ENCODE measurements at places on chromosomes 1 and 21. TPM values are rescaled to one million over a fixed set of nuclear protein-coding genes. Genes with fewer than 3 reads are reported as not detected.

- no peak for DNase-seq
- no peak overlapping the region for H3K27ac ChIP-seq
- H3K27me3 ChIP-seq = no peaks in the 10 kb centered on the region
- H3K4me1 ChIP-seq = peaks cover 22% of the 10 kb centered on the region
- no peaks in the 10 kb centered on the region for H3K36me3 ChIP-seq
Observed at GRCh38 chr1:82486468-82486867, 685.7 kb downstream of the ADGRL2 start.

DNA sequence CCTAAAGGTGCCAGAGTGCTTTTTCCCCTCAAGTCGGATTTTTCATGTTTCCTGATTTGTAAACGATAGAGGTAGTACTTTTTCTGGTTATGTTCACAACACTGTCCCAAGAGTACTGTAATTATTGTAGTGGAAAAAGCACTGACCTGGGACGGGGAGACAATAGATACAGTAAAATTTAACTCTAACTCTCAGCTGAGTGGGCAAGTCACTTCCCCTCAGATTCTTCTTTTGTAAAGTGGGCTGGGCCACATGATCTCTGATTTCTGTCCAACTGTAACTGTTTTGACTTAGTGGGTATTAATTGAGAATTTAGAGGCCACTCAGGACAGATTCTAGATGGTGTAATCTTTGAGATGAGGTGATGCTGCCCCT, 19.1 kb downstream of the MARCKSL1 start:
- no peaks in the 10 kb centered on the region for H3K27me3 ChIP-seq
- peaks cover 9% of the 10 kb centered on the region for H3K36me3 ChIP-seq
- H3K4me3 ChIP-seq = no peak overlapping the region
- no peaks in the 10 kb centered on the region for H3K4me1 ChIP-seq

DNA sequence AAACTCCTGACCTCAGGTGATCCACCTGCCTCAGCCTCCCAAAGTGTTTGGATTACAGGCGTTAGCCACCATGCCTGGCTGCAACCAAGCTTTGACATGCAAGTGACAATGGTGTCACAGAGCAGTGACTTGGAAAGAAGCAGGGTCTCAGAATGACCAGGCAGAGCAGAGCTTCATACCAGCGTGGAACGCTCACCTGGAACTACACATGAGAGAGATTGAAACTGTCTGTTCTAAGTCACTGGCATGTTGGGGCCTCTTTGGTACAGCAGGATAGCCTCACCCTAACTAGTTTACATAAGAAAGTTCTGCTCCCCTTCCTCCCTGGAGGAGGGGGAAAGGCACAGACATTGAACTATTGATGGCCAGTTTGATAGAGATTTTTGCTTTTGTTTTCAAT, 47.5 kb upstream of the ITPKB start:
- no peaks in the 10 kb centered on the region for H3K36me3 ChIP-seq
- no peak overlapping the region for H3K4me3 ChIP-seq
- DNase-seq = no peak

DNA sequence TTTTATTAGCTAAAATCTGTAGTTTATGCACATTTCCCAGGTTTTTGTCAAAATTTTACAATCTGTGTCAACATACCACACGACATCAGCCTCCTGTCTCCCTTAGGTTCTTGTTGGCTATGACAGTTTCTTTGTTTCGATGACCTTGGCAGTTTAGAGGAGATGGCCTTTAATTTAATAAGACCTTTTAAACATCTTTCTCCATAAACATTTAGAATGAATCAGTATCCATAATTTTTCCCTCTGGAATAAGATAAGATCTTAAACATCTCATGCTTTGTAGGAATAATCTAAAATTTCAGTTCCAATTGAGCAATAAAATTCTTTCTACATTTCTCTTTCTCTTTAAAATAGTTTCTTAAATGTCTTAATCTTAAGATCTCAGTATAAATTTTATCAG, 28.7 kb upstream of the DYRK1A start:
- H3K4me1 ChIP-seq = peaks cover 38% of the 10 kb centered on the region
- no peak for DNase-seq
- no peak overlapping the region for H3K27ac ChIP-seq
- H3K36me3 ChIP-seq = no peaks in the 10 kb centered on the region

DNA sequence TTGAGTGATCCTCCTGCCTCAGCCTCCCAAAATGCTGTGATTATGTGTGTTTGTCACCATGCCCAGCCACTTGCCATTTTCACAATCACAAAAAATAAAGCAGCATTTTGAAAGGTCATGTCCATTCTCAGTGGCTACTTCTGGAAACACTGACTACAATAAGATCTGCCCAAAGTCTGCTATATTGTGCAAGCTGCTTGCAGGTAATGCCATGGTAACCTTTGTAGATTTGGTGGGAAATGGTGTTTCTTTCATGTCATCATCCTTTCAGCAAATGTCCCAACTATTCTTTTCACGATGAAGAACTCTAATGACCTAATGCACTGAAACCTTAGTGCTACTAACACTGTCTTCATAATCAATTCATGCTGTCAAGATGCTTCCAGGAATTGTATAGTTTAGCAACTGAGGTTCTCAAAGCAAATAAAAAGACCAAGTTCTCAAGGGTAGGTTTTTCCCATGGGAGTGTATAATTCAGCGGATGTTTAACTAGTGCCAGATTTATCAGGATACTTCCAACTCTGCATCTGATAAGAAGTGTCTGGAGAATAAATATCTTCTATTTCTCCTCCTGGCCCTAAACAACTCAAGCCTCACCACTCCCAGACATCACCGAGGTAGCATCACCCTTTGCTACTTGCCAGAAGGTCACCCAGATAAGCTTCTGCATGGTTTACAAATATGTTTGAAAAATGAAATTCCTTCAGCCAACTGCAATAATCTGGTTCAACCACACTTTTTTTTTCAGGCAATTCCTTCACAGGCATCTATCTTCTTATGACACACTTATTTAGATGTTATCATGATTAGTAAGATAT, 132.0 kb upstream of the ZC3H11B start:
- peaks cover 49% of the 10 kb centered on the region for H3K4me1 ChIP-seq
- no peak for DNase-seq

DNA sequence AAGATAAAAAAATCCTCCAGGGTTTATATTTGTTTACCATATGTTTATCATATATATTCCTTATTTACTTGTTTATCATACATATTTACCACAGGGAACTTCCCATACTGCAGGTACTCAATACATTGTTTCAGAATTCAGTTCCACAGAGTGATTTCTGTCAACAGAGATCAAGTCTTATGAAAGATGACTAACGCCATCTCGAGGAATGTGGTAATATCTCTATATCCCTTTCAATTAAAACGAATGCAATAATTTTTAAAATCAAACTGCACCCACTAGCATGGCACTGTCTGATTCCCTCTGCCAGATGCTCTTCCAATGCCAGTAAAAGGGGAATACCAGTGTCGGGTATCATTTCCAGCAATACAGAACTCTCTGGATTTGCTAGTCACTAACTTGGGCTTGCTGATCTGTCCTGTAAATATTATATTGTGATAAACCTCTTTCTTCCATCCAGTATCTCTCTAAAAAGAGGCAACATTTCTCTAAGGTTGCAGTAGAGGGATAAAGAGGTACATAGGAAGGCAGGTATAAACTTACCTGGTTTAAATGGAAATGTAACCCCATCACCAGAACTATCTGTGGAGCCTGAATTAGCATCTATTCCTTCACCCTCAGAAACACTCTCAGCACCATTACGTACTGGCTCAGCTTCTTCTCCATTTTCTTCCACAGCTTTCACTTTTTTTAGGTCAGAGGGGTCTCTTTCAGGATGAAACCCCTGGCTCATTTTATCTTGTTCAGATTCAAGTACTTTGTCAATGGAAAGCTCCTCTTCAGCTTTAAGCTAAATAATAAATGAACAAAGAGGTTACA, 112.3 kb upstream of the HP1BP3 start:
- peaks cover 10% of the 10 kb centered on the region for H3K4me1 ChIP-seq
- no peaks in the 10 kb centered on the region for H3K27me3 ChIP-seq
- no peak for DNase-seq
- H3K27ac ChIP-seq = peak overlapping the region; percentile 10
- peaks cover 9% of the 10 kb centered on the region for H3K36me3 ChIP-seq
- H3K4me3 ChIP-seq = no peak overlapping the region

DNA sequence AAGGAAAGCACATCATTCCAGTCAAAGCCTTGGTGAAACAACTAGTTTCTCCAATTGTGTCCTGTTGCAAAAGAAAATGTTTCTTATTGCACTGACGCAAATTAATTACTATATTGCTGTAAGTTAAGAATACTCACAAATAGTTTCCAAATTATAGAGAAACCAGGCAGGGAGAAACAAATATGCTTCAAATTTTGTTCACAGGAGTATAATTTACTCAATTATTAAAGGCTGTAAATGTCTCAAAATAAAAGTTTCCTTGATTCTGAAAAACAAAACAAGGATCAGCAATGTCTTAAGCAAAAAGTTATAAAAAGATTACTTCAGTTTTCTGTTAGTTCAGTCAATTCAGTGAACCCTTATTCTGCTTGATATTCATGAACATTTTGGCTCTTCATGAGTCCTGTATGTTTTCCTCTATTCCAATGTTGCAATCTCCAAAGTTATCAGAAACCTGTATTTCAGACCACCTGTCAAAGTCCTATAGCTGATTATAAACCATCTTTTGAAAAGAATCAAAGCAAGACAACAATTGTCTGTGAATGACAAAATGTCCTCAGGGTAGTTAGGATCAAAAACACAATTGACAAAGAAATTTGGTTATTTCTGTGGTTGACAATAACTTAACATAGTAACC, 11.7 kb upstream of the SYPL2 start:
- no peak for DNase-seq
- H3K4me3 ChIP-seq = no peak overlapping the region
- no peak overlapping the region for H3K27ac ChIP-seq
- no peaks in the 10 kb centered on the region for H3K4me1 ChIP-seq
- H3K27me3 ChIP-seq = peaks cover 29% of the 10 kb centered on the region
- no peaks in the 10 kb centered on the region for H3K36me3 ChIP-seq

DNA sequence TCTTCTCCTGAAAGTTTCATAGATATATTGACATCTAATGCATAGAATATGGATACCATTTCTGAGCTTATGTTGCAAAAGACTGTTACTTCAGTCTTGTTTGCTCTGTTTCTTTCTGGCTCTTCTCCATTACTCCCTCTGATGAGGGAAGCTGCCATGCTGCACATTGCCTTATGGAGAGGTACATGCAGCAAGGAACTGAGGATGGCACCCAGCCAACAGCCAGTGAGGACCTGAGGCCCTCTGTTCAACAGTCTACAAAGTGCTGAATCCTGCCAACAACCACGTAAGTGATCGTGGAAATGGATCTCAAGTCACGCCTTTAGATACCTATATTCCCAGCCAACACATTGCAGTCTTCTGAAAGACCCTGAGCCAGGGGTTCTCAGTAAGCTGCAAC, 66.6 kb upstream of the ADAMTS5 start:
- no peaks in the 10 kb centered on the region for H3K36me3 ChIP-seq
- no peak for DNase-seq
- H3K4me3 ChIP-seq = no peak overlapping the region
- no peak overlapping the region for H3K27ac ChIP-seq
- peaks cover 9% of the 10 kb centered on the region for H3K4me1 ChIP-seq
- no peaks in the 10 kb centered on the region for H3K27me3 ChIP-seq

- DNase-seq = no peak
- H3K27ac ChIP-seq = no peak overlapping the region
- H3K27me3 ChIP-seq = no peaks in the 10 kb centered on the region
- peaks cover 43% of the 10 kb centered on the region for H3K4me1 ChIP-seq
- no peaks in the 10 kb centered on the region for H3K36me3 ChIP-seq
Observed at GRCh38 chr1:202078241-202078640, 44.5 kb upstream of the GPR37L1 start.

NBPF6 gene
- not detected for total RNA-seq

DYNLT5 gene
- 0.36 TPM for total RNA-seq

CCDC27 gene
- total RNA-seq = not detected
